ENCODE measurements at places on chromosomes 16 and 17.

- no peak for DNase-seq
These were observed 110.5 kb downstream of the SDK2 start for GRCh38 chr17:73533781-73534180.

DNA sequence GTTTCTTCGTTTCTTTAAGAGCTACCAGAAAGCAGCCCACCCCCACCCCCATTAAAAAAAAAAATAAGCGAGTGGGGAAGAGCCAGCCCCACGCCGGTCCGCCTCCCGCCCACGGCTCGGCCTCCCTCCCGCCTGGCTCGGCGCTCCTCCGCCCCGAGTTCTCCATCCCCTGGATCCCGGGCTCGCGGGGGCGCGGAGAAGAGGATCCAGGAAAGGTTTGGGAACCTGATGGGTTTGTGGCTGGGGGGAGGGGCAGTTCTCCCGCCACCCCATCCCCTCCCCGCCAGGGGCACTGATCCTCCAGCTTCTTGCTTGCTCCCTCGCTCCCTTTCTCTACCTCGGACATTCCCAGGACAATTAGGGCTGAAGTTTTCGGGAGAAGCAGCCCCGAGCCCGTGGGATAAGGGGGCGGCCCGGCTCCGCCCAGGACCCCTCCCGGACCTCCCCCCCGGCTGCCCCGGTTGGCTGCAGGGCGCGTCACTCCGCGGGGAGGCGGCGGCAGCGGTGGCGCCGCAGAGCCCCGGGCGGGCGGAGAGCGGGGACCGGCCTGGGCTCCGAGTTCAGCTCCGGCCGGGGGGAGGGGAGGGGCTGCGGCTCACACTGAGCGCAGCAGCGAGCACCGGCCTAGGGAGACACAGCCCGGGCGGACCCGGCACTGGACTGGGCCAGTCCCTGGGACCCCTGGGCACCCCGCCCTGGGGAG is 1.0 kb upstream of the SALL1 start:
- no peak for DNase-seq

DNA sequence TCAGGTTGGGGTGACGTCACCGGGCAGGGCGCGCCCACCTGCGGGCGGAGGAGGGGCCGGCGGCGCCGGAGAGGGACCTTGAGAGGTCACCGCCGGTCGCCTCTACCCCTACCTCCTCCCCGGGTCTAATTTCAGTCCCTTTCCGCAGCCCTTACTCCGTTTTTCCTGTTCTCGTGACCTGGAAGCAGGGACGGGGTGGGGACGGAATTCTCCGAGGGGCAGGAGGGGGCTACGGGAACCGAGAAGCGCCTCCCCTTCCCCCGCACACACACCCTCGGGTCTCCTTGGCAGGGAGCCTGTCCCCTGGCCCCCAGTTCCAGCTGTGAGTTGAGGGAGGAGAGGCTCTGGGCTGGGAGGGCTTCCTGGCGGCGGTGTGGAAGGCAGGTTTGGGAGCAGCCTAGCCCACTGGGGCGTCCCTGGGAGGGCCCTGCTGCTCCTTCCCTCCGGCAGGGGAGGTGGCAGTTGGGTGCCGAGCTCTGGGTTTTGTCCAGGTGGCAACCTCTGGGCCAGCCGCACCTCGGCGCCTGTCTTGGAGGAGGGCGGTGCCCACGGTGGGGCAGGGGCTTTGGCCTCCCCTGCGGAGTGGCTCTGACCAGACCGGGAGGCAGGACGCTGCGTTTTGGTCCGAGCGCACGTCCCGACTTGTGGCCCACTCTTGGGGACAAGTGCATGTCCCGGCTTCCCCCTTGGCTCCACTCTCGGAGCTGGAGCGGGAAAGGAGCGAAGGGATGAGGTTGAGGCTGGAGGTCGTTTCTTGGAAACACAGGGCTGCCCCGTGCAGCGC is 773 bp downstream of the SYNGR3 start:
- DNase-seq = no peak

GRCh38 chr16:53566552-53567245 is 63.7 kb upstream of the AKTIP start:
- no peak for DNase-seq

GRCh38 chr17:27793906-27794569 is 6.3 kb downstream of the NOS2 start:
- no peak for DNase-seq

Measured in stimulated activated CD4-positive, alpha-beta T cell treated with anti-CD3 and anti-CD28 coated beads, Interleukin-4, amount 100 ng/mL, for 4 hours (primary cell).